ENCODE measurements at places on chromosomes 5 and 9.

DNA sequence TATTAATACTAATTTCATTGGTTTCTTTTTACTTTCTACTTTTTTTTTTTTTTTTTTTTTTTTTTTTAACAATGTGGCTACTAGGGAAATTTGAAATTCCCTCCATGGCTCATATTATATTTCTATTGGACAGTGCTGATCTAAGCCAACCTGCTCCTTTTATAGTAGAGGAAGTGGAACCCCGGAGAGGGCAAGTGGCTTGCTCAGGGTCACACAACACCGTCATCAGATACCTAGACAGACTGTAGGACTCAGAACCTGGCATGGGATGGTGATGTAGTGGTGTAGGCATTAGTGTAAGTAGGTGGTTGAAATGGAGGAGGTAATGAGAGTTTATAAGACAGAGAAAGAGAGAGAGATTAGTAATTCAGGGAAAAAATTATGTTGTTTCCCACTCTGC lies 10.8 kb downstream of the ZNF618 start:
- no peak for DNase-seq

- DNase-seq = no peak
Observed at GRCh38 chr9:112495614-112496013, 9.0 kb downstream of the KIAA1958 start.

DNA sequence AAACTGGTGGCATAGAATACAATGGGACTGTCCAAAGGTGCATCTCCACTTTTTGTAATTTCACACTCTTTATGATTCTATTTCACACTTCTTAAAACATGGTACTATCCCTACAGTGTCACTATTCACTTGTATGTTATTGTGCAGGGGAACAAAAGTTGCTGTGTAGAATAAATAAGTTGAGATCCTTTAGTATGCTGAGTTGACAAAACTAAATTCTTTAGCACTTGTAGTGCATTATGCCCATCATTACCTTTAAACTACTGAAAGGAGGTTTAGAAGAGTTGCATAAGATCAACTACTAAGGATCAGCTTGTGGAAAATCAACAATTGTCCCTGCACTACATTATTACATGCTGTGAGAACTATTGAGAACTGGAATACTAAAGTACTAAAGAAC lies 1380.9 kb downstream of the PTPRD start:
- no peak for DNase-seq

DNA sequence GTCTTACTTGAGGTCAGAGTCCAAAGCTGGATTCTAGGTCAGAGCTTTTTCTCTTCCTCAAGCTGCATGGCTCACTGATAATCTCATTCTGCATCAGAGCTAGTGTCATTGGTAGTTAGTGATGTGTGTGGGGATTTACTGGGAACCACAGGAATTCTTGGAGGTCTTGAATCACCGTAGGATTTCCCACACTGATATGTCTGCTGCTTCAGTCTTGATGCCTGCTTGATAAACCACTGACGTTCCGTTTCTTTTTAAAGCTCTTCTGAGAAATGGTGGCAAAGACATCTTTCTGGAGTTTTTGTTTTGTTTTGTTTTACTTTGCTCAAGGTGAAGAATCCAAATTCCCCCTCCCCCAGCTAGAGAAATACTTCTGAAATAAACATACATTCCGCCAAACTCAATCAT lies 1.2 kb upstream of the GARIN3 start:
- DNase-seq = no peak

DNA sequence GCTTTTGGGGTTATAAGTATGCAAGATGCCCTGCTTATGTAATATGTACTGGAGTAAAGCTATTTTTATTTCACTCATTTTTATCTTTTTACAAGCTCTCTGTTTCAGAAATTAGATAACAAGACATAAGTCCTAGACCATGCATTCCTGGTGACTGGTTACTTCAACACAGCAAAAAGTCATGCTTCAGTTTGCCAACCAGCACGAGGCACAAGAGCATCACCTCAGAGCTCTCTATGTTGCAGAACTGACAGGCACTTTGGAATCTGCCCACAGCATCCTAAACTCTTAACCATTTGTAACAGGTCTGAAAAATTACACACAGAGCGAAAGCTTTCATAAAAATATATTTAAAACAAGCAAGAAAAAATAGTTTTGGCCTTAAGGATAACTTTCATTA lies 112.8 kb downstream of the MARCHF11 start:
- DNase-seq = no peak

DNA sequence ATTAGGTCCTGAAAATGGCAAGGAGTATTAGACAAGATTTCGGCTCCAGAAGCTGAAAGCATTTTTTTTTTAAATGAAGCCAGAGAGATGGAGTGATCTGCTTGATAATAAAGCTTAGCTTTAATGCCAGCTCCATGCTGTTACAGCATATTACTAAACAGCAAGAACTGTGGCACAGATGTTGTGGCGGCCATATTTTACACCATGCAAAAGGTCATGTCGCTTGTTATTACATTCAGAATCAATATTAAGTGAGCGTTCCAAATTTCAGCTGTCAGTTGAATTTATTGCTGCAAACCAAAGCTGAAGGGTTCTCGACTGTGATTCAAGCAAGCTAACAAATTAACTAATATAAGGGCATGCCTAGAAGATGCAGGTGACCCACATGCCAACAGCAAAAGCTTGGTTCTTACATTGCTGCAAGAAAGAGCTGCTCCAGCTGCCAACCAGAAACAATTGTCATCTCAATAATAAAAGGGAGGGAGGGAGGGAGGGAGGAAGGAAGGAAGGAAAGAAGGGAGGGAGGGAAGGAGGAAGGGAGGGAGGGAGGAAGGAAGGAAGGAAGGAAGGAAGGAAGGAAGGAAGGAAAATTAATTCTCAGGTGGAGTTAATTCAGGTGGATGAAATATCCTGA lies 517.7 kb upstream of the WWC1 start:
- no peak for DNase-seq

GRCh38 chr5:37501152-37501551 lies 122.0 kb downstream of the WDR70 start:
- no peak for DNase-seq

DNA sequence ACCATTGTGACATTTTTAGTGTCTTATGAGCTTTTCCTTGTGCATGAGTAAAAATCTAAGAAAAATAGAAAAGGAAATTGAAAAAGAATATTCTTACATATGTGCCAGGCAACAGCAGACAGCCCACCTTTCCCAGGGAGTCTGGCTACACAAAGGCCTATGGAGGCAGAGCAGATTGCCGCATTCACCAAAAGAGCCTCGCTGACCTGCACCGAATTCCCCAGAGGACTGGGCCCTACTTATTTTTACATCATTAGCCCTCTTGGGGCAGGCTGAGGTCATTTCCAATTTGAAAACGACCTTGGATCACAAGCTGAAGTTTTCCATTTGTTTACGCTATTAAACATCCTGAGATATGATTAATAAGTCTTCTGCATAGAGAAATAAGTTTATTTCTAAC lies 66.2 kb upstream of the WDR41 start:
- no peak for DNase-seq

- DNase-seq = no peak
Observed at GRCh38 chr9:87519461-87519860, 21.8 kb downstream of the DAPK1 start.

DNA sequence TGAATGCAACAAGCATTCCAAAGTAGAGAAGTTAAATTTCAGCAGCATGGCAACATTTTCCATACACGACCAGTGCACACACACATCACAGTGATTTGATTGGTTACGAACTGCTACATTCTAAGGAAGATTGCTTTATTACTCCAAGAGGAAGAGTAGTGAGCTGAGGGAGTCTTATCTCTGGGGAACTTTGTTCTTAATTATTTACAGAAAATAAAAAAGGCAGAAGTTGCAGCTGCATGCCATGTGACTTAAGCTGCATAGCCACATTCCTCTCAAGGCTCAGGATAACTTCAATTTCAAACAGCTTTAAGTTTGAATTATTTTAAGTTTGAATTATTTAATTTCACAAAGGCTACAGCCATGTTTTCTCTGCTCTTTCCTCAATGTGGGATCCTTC lies 71.6 kb upstream of the HSPB3 start:
- DNase-seq = no peak

DNA sequence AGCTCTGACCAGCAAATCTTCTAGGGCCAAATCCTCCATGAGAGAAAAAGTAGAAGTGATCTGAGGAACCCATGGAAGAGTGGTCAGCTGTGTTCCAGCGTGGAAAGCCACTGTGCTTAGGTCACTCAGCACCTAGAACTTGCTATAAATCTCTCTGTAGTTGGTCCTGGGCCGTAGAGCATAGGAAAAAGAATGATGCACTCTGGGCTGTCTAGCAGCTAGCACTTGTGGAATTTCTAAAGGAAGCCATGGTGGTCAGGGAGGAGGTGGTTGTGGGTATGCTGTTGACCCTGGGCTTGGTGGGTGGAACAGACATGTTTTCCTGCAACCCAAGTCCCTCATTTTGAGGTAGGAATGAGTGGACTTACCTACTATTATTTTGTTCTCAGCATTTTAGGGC lies 48.1 kb downstream of the GGTA1 start:
- no peak for DNase-seq

- DNase-seq = no peak
Observed at GRCh38 chr5:121152411-121152810, 688.3 kb downstream of the PRR16 start.

DNA sequence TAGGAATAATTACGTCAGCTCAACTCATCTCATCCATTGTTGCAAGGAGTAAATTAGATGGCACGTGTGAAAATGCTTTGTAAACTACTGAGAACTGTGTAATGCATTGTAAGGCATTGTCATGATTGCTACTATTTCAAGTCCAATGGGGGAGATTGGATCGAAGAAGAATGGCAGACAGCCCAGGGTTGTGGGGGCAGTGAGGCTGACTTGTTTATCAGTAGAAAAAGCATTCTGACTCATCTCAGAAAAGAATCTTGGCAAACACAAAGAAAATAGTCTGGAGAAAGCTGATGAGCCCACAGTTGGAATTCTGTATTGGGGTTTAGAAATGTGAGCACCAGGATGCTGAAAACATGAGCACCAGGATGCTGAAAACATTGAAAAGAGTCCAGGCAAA lies 28.0 kb upstream of the DAP start:
- no peak for DNase-seq

- DNase-seq = no peak
Observed at GRCh38 chr5:25579111-25579510, 934.3 kb upstream of the CDH10 start.

DNA sequence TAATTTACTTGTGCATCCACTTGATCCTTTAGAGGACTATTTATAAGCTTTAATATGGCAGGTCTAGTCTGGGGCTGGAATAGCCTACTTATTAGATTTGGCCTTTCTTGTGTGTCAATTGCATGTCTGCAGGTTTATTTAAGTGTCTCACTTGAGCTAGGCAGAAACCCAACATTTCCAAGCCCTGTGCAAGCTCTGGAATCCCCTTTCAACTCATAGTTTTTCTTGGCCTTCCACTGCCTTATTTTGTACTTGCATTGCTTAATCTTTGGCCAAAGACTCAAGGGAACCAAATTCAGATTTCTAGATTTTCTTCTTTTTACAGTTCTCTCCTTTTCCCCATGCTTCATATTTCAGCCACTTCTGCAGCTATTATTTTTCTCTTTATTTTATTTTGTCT lies 102.4 kb upstream of the RFX3 start:
- no peak for DNase-seq

DNA sequence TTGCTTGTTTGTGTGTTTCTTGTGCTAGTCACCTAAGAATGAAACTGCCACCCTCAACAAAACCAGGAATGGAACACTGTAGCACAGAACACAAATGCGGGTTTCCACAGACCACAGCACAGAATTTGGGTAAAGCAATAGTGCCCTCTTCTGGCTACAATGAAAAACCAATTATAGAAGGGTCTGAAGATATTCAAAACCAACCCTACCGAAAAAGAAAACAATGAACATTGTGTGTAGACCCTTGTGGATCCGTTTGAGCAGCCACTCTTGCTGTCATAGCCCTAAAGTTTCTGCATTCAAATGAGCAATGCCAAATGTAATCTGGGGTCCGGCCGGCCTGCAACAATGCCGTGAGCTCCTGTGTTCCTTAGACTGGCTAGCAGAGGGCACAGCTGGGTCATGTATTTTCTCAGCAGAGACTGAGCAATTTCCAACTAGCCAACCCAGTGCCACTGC lies 8.3 kb upstream of the ENC1 start:
- no peak for DNase-seq

DNA sequence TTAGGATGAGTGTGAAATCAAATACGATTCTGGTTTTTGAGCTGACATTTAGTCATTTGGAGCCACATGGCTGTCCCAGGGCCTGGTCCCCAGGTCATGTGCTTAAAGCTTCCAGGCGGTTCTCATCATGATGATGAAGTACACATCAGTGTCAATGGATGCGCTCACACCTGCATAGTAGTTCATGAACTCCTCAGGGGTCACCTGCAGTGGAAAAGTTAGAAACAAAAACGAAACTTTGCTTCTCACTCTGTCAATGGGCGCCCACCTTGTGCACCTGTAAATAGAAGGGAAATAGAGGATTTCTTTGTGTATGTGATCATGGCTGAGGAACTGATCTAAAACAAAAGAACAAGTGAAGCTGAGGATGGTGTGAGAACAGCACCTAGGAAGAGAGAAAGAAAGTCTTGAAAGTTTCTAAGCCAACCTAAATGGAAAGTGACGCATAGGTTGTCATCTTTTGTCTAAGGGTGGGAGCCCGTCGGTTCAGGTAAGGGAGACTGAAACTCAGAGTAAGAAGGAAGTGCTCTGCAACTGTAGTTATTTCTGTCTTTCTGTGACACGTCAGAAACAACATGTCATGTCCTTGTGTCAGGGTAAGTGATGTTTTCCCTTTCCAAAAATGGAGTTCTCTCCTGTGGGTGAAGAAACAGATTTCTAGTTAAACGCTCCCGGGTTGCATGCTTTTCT lies 33.8 kb downstream of the CAPSL start:
- DNase-seq = no peak

GRCh38 chr5:112657804-112658203 lies 79.9 kb upstream of the APC start:
- DNase-seq = no peak

- no peak for DNase-seq
Observed at GRCh38 chr5:78530342-78531096, 118.1 kb downstream of the LHFPL2 start.

DNA sequence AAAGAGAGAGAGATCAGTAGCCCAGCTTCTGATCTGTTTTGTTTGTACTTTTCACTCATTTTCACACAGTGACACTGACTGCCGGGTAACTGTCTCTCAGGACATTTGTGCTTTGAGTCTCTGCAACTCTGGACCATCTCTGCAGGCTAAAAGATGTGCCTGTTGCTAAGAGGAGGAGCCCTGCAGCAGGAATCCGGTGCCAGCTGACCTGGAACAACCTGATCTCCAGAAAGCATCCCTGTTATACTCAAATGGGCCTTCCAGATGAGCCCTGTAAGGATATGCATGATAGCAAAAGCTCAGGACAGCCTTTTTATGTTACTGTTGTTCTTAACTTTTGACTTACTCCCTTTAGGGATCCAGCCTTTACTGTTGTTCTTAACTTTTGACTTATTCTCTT lies 170.7 kb upstream of the RASEF start:
- no peak for DNase-seq

Data from neural crest cell (in vitro differentiated cells).